ENCODE measurements at places on chromosomes 13 and 19.
A peak's percentile ranks its signal among the peaks of the same experiment; 100 is the strongest.

DNA sequence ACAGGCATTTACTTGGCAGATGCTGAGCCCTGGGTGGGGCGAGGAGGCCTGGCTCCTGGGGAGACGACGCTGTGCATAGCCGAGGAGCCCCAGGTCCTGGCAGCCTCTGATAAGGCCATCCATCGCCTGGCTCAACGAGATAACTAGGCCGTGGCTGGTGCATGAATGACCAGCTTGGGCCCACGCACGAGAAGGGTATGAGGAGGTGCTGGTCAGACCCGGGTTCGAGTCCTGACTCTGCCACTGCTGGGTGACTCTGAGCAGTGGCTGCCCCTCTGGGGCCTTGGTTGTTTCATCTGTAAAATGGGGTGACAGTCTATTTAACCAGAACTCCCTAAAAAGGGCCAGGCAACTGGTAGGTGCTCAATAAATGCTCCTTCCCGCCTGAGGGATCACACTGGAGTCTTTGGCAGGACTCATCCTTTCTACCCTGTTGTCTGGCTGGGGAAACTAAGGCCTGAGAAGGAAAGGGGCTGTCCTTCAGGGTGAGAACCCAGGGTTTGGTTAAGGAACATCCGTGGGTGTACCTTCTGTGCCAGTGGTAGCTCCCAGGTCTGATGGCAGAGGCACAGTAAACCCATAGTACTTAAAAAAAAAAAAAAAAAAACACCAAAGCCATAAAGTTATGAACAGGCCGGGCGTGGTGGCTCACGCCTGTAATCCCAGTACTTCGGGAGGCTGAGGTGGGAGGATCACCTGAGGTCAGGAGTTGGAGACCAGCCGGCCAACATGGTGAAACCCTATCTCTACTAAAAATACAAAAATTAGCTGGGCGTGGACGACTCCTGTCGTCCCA, 8.1 kb upstream of the ARRDC2 start:
- no peak for DNase-seq

DNA sequence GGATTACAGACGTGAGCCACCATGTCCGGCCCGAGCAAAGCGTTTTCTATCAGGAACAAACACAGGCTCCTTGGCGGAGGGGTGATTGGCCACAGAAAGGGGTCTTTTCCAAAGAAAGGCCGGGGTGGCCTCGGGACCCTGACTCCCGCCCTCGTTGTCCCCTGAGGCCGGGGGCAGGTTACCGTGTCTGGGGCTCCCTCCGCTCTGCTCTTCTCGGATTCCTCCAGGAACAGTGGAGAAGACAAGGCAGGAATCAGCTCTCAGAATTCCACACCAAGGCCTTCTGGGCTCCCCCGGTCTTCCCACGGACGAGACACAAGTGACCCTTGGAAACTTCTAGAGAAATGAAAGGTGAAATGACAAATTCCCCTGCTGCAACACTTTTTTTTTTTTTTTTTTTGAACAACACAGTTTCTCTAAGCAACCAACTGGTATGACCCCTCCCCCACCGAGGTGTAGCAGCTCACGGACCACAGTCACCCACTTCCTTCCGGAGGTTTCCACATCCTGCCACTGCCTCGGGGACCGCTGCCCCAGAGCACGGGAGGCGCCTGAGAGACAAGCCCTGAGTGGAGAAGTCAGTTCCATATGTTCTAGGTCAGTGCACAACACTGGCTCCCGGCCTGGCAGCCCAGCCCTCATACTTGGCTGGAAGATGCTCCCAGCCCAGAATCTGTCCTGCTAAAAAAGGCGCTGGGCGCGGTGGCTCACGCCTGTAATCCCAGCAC, 11.0 kb downstream of the MOB3A start:
- DNase-seq, result no peak

DNA sequence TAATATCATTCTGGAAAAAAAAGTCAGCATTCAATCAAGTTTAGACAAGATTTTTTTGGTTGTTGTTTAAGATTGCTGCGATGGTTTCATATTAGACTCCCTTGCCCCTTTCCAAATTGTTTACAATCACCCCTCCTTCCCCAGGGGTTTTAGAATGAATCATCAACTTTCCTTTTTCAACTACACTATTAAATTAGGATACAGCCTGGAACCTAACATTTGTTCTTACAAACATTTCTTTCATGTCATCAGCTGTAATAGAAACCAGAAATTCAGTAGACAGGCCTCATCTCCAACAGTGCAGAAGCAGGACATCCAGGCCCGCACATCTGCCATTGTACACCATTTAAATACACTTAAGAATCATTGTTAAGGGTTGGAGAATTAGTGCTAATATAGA, 44.4 kb upstream of the WDFY2 start:
- DNase-seq, result no peak

DNA sequence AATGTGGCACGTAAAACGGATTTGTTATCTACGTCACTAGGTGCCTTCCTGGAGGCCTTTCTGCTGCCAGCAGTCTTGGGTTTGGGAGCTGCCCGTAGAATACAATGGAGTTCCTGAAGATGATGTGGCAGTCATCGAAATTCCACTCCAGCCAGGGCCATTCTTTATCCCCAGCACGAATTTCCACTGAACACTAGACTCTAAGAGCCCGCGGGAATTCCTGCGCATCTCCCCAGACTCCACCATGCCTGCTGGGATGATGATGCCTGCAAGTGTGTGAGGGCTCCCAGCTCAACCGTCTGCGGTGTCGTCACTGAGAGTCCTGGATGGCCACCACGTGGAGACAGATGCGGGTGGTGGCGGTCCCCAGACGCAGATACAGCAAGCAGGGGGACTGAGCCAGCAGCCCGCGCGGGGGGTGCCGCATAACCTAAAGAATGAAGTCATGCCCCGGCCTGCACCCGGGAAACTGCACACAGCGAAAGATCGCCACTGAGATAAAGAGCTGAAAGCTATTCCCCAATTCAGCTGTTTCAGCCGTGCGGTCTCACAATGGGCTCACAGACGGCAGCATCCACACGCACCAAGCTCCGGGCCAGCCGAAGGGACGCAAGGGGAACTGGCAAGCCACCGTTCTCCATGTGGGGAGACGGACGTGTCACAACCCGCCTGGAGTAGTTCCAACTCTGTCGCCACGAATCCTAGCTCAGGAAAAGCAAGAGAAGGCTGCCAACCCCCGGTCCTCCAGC, 41.1 kb downstream of the COL4A1 start:
- DNase-seq, result peak; percentile 10

DNA sequence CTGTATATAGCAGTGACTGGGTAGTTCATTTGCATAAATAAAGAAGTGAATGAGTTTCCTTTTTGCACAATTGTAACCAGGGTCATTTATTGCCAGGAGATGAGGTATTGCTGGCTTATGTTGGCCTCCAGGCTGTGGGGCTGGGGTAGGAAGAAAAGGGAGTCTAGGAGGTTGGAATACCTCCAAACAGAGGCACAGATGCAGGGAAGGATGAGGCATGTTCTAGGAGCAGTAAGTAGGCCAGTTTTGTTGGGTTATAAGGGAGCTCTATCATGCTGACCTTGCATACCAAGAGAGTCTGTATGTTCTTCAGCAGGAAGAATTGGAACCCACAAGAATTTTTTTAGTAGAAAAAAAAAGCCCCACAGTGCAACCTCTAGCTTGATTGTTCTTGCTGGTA, 17.2 kb upstream of the CYSLTR2 start:
- DNase-seq, result no peak

DNA sequence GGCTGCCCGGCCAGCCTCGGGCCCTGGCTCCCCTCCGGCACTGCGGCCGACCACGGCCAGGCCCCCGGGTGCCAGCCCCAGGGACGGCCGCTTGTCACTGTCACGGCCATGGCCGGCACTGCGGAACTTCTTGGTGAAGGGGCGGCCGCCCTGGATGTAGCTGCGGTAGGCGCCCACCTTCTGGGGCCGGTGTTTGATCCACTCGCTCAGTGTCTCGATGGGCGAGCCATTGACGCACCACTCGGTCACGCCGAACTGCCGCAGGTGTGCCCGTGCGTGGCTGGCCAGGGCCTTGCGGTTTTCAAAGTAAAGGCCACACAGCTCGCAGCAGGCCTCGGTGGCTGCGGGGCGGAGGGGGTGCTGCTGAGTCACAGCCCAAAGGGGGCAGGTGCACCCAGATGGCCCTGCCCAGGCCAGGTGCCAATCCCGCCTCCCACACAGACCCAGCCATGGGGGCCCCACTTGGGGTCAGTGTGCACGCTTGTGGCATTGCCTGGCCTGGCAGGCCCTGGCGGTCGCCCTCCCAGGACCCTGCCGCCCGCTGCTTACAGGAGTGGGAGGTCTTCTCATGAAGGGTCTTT, 6.0 kb upstream of the AKAP8L start:
- no peak for DNase-seq

DNA sequence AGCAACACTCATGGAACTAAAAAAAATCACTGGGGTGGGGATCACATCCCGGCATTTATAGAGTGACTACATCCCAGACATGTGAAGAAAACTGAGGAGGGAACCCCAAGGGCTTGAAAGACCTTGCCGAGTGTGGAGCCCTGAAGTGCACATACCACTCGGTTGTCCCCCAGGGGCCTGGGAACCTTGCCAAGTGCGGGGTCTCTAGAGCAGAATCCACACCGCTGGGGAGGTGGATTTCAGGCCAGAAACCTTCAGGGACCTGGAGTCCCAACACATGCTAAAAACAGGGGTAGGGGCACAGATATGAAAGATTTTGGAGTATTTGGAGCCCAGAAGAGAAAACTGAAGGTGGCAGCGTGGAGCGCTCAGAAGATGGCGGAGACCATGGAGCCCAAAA, 35.2 kb downstream of the ERICH4 start:
- DNase-seq, result no peak

- DNase-seq, result no peak
Measured at GRCh38 chr13:20847296-20847695, 55.2 kb downstream of the XPO4 start.

DNA sequence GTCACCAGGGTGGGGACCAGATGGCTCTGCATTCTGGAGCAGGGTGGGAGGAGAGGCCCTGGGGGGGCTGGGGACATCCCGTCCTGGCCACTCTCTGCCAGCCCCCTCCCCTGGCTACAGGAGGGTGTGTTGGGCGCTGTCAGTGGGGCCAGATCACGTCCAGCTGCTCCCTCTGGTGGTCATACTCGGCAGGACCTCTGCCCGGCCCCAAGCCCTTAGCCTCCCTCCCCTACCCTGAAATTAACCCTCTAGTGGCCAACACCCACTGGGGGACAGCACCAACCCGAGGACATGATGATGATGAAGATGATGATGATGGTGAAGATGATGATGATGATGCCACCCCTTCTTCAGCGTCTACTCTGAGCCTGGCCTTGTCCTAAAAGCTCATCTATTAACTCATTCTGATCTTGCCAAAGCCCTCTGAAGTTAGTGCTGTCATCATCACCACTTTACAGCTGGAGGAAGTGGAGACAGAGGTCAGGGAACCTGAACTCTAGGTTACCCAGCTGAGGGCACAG, 590 bp upstream of the LGI4 start:
- peak; percentile 82 for DNase-seq

DNA sequence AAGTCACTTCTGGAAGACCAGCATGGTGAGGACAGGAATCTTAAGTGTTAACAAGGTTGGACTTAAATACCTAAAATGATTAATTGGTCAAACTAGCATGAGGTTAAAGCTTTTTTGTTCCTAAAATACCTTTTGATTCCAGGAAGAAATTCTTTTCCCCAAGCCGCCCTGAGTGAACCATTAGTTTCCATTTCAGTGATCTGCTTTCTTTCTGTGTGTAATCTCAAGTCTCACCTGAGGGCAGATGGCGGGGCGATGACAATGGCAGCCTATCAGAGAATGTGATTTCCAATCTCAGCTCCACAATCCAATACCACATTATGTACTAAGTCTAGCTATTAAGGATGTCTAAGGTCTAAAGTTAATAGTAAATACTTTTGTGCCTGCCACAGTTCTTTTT, 390.9 kb upstream of the SGCG start:
- no peak for DNase-seq

DNA sequence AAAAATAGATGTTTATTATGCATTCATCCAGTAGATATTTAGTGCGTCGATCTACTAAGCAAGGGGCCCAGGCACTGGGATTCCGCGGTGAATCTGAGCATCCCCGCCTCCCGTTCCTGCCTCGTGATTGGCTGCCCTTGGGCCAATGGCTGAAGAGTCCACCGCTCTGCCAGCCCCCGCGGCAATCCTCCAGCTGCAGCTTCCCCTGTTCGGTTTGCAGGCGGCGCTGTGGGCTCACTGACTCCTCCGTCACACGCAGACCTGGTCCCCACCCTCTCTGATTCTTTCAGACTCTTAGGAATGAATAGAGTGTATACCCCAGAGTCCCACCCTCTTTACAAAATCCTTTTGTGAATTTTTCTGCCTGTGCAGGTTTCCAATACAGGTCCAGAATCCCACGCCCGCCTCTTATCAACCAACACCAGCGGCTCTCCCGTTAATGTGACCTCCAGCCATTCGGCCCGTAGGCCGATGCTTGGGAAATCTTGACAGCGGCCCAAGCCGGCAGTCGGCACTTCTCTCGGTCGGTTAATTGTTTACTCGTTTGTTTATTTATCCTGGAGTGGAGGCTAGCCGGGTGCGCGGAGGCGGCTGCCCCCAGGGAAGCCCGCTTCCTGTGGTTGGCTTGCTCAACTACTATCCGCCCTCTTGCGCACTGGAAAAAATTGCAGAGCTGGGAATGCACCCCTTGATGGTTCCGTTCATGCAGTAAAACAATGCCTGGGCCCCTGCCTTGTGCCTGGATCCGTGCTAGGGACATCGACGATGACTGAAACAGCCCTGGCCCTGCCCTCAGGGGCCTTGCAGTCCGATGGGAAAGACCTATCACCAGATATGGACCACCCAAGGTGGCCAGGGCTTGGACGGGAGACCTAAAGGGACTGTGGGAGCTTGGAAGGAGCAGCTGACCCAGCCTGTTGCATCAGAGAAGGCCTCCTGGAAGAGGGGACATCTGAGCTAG, 4.5 kb upstream of the ARHGAP35 start:
- peak; percentile 74 for DNase-seq

DNA sequence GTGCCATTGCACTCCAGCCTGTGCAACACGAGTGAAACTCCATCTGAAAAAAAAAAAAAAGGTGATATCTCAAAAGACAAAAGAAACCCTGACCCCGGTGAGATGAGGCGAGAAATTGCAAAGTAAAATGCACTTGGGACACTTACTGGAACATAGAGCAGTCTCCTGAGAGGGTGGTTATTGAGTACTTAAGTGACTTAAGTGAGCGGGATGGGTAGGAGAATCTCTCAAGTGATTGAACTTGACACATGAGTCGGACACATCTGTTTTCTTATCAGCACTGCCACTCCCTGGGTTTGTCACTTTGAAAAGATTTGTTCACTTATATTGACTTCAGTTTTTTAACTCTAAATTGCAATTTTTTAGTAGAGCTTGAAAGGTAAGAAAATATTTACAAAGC, 2.8 kb downstream of the ZNF429 start:
- no peak for DNase-seq
